ENCODE measurements at places on chromosomes 16 and 17. TPM values are rescaled to one million over a fixed set of nuclear protein-coding genes. Genes with fewer than 3 reads are reported as not detected.
A peak's percentile ranks its signal among the peaks of the same experiment; 100 is the strongest.

GRCh38 chr17:34669511-34669910, 90.1 kb downstream of the TMEM132E start:
- no peak for DNase-seq

- DNase-seq = no peak
Observed at GRCh38 chr16:31186176-31186575, 6.2 kb downstream of the FUS start.

The SLX4 gene
- total RNA-seq = 2.6 TPM

- DNase-seq = no peak
Observed at GRCh38 chr17:284676-285355, 67.8 kb downstream of the RPH3AL start.

- peak; percentile 16 for DNase-seq
Observed at GRCh38 chr17:35252651-35253050, 9.8 kb downstream of the SLFN5 start.

Data from MG63 (cell line).